Activated CD4-positive, alpha-beta T cell treated with anti-CD3 and anti-CD28 coated beads, Interleukin-2, amount 50 U/mL, for 48 hours (primary cell): ENCODE measurements at places on chromosomes 16 and 17.
A peak's percentile ranks its signal among the peaks of the same experiment; 100 is the strongest.

- no peak for DNase-seq
Measured at GRCh38 chr17:16314859-16315258, 38.4 kb downstream of the CENPV start.

DNA sequence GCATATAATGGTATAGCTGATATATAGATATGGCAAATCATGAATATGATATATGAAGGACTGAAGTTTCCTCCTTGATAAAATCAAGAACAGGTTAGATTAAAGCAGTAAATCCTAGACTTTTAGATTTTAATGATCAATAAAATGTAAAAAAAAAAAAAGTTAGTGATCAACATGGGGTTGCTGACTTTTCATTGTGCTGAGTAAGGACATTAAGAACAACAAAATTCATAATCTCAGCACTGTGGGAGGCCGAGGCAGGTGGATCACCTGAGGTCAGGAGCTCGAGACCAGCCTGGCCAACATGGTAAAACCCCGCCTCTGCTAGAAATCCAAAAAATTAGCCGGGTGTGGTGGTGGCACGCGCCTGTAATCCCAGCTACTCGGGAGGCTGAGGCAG is 10.4 kb upstream of the CHD3 start:
- no peak for DNase-seq

GRCh38 chr16:86718118-86718517 is 139.8 kb downstream of the FOXL1 start:
- DNase-seq, result no peak

- DNase-seq, result no peak
Measured at GRCh38 chr17:1158879-1159278, 20.9 kb downstream of the ABR start.

DNA sequence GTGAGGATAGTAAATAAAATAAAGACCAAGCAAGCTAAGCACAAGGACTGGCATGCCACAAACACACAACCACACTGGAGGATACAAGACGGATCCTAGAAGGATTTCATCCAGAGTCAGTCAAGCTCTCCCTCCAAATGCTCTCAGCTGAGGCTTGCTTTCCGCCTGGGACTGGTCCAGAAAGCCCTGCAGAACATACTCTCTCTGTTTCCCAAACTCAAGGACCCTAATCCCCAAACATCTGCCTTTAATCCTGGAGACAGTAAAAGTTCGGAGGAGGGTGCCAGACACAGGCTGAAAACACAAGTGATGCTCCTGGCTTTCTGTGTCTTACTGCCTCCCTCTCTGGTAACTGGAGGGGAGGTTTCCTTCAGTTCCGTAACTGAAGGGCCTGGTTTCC is 5.3 kb upstream of the HSD11B2 start:
- no peak for DNase-seq

DNA sequence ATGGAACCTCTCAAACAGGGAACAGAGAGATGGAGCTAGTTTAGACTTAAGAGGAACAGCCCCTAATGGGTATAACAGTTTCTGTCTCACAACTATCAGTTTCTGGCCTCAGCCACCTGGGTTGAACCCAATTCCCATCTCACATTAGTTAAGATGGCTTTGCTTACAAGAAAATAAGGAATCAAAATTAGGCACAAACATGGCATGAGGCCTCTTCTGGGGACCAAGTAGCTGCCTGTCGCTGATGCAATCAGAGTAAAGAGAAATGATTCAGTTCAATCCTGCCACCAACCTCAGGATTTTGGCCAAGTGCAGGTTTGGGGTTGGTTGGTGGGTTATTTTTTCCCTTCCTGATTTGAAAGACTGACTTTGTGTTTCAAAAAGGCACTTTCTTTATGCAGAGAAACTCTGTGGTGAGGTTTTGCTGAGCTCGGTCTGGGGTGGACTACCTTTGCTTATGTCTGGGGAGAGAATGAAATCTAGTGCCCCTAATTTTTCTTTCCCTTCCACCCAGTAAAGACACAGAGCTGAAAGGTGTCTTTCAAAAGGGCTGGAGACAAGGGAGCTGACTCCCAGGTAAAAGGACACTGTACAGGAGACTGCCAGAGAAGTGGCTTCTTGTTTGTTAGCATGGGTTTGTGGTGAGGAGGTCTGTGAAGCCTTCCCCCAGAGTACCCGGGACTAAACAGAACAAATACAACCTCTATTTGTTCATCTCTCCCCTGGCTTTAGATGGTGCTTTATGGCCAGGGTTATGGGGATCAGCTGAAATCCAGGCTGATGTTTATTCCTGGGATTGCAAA is 44.8 kb upstream of the NFAT5 start:
- peak; percentile 36 for DNase-seq

DNA sequence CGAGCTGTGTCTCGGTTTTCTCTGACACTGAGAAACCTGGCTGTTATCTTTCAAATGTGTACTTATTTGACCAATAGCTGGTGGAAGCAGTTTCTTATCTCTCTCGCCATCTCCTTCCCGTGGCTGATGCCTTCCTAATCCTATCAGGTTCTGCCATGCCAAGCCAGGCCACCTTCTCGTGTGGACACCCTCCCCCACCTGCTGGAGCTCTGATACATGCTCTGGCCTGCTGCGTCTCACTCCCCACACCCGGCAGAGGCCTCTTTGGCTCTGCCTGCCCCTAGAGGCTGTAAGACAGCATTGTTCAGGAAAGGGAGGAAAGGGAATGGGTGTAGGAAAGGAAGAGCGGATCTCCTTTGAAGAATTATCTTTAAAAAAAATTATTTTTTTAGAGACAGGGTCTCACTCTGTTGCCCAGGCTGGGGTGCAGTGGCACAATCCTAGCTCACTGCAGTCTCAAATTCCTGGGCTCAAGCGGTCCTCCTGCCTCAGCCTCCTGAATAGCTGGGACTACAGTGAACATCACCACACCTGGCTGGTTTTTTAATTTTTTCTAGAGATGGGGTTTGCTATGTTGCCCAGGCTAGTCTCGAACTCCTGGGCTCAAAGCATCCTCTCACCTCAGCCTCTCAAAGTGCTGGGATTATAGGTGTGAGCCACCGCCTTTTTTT is 7.5 kb upstream of the ARMC5 start:
- DNase-seq, result no peak

- no peak for DNase-seq
Measured at GRCh38 chr16:84054916-84055315, 12.3 kb upstream of the SLC38A8 start.

GRCh38 chr16:83661656-83662055 is 146.1 kb upstream of the HSBP1 start:
- DNase-seq, result no peak

DNA sequence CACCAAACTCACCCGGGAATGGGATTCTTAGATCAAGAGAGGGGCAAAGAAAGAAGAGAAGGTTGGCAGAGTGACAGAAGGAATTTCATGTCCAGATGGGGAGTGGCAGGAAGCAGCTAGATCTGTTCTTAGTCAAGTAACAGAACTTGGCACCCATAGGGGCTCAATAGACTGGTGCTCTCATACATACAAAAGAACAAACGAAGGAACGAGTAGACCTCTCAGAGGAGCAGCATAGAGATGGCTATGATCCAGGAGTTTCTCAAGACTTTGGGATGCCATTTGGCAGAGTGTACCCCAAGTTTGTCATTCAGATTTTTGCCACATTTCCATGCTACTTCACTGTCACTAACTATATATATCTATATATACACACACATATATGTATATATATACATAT is 47.9 kb downstream of the GINS3 start:
- no peak for DNase-seq

DNA sequence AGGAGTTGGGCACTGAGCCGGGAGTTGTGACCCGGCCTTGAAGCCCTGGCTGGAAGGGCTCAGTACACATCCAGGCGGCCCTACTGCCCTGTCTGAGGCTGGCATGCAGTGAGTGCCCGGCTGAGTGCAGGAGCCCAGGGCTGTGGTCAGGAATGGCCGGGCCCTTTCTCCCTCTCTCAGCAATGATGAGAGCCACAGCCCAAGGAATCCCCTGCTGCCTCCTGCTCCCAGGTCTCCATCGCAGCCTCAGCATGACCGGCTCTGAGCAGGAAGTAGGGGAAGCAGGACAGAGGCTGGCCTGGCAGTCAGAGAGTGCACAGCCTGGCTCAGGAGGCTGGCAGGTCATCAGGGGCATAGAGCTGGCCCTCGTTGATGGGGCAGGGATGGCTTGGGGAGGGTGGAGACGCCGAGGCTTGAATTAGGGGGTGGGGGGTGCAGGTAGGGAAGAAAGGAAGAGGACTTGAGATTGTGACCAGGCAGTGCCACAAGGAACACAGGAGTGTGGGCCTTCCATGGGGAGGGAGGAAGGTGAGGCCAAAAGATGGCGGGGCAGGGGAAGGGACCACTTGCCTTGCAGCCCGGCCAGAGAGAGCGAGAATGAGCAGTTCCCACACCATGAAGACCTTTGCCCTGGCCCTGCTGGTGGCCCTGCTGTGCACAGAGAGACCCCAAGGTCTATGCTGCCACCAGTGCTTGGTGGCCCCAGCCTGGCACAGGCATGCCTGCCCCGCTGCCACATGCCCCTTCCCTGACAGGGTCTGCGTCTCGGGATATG is 32.1 kb upstream of the KRT17 start:
- no peak for DNase-seq

GRCh38 chr17:32835291-32835761 is 41.6 kb downstream of the MYO1D start:
- no peak for DNase-seq

DNA sequence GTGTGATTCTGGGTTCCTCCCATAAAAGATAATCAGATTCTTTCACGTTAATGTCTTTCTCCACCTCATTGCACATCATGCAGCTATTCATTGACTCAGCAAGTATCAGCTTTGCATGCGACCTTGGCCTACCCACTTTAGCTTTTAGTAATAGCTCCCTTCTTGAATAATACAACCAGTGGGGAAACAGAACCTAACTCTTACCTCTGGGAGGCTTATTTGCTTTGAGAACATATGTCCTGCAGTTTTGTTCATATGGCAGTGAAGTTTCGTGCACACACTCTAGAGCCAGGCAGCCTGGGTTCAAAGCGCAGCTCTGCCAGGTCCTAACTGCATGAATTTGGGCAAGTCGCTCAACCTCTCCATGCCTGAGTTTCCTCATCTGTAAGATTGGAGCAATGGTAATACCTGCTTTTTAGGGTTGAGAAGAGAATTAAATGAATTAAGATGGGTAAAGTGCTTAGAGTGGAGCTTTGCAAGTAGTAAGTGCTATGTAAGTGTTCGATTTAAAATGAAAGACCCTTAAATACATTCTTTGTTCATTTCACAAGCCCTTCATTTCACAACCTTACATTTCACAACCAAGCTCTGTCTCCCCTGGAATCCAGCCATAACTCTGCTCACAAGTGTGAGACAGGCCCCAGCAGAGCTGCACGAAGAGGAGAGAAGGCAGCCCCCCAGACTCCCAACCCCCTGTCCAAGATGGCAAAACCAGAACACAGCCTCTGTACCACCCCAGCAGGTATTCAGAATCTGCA is 29.3 kb downstream of the MAPT start:
- DNase-seq, result no peak

DNA sequence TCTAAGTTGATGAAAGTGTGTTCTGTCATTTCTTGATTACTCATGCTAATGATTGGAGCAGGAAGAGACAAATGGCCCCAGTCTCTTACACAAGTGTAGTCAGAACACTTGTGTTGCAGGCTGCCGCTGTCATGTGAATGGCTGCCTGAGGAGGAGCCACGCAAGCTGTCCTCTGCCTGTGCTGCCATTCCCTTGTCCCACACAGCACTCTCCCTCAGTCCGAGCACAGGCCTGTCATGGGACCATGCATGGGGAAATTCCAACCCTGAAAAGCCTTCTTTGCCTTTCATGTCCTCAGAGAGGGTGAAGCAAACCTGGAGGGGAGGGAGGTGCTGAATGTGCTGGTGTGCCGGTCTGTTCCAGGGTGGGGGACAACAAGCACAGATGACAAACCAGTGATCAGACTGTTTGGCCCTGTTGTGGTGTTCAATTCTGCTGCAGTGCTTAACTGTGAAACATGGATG is 109.4 kb downstream of the MRTFB start:
- no peak for DNase-seq

DNA sequence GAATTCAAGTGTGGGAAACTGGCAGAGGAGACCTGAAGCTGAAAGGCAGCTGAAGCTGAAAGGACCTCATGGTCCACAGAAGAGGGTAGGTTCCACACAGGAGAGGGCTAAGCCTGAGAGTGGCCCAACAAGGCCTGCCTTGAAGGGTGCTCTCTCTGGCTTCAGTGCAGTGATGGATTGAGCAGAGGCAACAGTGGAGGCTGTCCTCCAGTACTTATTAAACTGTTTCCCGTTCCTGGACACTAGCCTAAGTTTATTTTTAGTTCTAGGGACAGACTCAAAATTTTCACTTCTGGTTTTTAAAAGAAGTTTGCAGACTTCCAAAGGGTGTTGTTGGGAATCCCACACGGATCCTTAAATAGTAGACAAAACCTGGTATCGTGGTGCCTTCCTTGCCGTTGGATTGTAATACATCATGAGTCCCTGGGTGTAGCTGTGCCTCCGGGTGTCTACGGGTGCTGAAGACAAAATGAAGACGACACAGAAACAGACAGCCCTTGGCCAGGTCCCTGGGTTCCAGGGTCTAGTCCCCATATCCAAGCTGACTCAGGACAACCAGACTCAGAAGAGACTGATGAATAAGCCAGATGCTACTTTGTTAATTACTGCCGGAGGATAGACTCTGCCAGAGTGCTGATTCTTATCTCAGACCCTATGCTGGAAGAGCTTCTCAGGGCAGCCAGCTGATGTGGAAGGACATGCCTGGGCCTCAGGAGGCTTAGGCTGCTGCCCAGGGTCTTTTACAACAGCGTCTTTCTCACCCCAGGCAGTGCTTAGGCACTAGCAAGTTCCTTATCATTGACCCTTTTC is 7.1 kb upstream of the CMTM4 start:
- no peak for DNase-seq
